ENCODE measurements at places on chromosomes 7 and 10.

GRCh38 chr7:78529392-78529791, 730.8 kb downstream of the PHTF2 start:
- no peak for DNase-seq

DNA sequence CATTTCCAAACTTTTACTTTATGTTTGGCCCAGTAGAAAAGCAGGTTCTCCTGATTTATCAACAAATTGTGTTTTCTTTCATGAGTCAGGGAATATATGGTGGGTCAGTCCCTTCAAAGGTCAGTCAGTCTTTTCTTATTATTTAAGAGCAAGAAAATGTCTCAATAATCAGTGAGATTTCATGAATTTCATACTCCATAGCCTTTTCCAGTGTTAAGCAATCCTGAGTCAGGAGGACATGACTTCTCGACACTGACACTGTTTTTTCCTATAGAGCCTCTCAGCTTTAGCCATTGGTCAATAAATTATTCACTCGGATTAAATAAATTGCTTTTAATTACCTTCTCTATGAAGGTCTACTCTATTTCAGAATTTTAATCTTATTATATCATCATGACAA, 334.5 kb downstream of the SORCS1 start:
- DNase-seq = no peak

GRCh38 chr10:9043466-9043865, 989.0 kb downstream of the GATA3 start:
- DNase-seq = no peak

- DNase-seq = no peak
Observed at GRCh38 chr10:76086761-76087639, 655.6 kb downstream of the LRMDA start.

- DNase-seq = no peak
Observed at GRCh38 chr7:95469187-95469586, 16.6 kb upstream of the ASB4 start.

GRCh38 chr10:84798312-84798711, 469.9 kb downstream of the CCSER2 start:
- no peak for DNase-seq

DNA sequence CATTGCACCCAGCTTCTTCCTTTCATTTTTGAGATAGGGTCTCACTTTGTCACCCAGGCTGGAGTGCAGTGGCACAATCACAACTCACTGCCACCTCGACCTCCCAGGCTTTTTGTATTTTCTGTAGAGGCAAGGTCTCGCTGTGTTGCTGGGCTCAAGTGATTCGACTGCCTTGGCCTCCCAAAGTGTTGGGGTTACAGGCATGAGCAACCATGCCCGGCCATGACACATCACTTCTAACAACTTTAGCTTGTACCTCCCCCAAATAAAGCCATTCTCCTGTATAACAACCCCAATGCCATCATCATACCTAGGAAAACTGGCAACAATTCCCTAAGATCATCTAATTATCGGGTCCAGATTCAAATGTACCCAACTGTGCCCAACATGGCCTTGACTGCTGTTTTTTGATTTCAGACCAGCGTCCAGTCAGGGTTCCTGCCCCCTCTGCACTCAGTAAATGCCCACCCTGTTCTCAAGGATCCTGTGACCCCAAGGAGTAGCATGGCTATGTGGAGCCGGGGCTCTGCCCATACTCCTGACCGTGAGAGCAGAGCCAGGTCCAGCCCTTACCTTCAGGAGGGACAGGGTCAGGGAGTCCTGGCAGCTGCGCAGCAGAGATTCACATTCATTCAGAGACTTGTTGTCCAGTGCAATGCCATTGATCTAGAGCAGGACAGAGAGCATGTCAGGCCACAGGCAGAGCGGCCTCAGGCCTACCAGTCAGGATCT, 102.6 kb downstream of the DLG5 start:
- no peak for DNase-seq

GRCh38 chr10:59891936-59892335, 14.4 kb downstream of the CCDC6 start:
- no peak for DNase-seq

GRCh38 chr7:68542831-68543230, 1055.4 kb upstream of the AUTS2 start:
- DNase-seq = no peak
